T follicular helper cell (primary cell): ENCODE measurements at places on chromosomes 6 and 20.
A peak's percentile ranks its signal among the peaks of the same experiment; 100 is the strongest.

- no peak for DNase-seq
Observed at GRCh38 chr20:21436205-21436604, 38.9 kb upstream of the NKX2-4 start.

- DNase-seq, result no peak
Observed at GRCh38 chr6:119255492-119255891, 94.1 kb downstream of the MAN1A1 start.

DNA sequence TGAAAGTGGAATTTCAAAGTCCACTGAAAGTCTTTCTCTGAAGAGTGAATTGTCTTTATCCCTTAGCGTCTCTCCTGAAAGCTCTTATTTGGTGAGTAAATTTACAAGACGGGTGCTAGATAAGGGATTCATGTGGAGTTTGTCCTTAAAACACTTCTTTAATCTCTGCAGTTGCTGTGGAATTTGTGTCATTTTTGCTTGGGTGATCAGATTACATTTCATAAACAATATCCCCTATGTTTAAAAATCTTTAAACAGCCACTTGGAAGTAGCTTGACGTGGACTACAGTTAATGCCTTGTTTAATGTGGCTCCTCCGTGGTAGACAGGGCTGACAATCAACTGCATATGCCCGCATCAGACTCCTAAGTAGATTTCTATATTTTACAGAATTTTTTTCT lies 175.4 kb upstream of the ZNF217 start:
- DNase-seq, result no peak

- no peak for DNase-seq
Observed at GRCh38 chr6:53506872-53507271, 38.0 kb downstream of the GCLC start.

DNA sequence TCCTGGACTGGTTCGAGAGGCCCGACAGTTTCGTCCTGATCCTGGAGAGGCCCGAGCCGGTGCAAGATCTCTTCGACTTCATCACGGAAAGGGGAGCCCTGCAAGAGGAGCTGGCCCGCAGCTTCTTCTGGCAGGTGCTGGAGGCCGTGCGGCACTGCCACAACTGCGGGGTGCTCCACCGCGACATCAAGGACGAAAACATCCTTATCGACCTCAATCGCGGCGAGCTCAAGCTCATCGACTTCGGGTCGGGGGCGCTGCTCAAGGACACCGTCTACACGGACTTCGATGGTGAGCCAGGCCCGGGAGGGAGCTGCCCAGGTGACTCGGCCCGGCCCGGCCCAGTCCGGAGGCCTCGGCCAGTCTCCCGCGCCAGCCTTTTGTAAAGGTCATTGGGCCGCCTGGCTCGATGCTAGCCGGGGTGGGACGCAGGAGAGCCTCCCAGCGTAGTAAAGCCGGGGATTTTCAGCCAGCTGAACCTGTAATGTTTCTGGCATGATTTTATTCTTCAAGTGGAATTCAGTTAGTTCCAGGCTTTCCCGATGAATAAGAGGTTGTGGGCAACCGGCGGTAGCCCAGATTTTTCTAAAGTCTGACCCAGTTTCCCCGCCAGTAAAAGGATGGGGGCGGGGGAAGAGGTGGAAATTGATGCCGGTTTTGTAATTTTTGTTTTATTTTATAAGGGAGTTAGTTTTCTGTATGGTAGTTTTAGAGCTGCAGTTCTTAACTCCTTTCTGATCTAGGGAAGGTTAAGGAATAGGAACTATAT lies 1.4 kb downstream of the PIM1 start:
- DNase-seq, result no peak

DNA sequence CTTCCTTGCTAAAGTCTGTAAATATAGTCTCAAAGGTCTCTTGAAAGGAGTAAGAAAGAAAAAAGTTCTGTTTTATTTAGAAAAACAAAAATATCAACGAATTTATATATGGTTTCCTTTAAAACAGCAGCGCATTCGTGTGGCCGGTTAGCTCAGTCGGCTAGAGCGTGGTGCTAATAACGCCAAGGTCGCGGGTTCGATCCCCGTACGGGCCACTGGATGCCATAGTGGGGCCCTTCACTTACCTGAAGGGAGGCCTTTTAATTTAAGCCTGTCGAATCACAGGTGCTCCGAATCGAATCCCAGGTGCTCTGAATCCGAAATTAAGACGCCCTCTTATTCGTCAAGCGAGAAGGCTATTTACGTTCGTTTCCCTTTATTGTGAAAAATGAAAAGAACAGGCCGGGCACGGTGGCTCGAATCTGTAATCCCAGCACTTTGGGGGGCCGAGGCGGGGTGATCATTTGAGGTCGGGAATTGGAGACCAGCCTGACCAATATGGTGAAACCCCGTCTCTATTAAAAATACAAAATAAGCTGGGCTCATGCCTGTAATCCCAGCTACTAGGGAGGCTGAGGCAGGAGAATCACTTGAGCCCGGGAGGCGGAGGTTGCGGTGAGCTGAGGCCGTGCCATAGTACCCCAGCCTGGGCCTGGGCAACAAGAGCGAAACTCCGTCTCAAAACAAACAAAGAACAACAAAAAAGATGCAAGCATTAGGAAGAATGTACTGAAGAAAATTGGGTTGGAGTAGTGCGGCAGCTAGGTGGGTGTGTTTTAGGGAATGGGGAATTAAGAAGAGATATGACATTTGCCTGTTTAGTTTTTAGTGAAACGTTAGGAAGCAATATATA lies 195.8 kb upstream of the ZNF184 start:
- no peak for DNase-seq

GRCh38 chr6:6711832-6712448 lies 123.4 kb downstream of the LY86 start:
- DNase-seq, result no peak

- DNase-seq, result no peak
Observed at GRCh38 chr20:35644806-35645205, 19.9 kb downstream of the CPNE1 start.

DNA sequence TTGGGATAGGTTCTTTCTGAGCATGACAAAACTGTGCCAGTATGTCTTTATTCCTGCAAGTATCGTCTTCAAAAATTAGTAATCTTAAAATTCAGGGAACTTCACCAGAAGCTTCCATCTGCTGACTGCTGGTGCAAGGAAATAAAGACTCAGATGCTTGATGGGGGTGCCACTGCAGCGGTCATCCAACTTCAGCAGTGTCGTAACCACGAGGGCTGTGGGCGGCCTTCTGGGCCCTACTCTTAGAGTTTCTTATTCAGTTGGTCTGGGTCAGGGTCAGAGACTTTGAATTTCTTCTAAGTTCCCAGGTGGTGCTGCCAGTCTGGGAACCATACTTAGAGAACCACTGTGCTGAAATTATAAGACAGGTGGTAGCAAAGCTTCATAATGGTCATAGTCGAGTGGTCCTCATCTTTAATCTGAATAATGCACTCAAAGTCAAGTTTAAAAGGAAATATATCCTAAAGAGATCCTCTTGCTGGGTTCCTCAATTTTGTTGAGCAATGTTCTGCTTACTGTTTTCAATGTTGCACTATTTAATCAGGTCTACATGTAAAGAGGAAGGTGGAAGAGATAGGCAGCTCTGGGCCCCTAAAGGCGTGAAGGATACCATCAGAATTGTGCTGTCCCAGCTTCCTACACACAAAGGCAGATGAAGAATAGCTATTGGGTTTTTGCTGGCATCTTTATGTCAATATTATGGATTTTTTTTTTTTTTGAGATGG lies 165.4 kb upstream of the GMDS start:
- DNase-seq, result no peak

- DNase-seq, result no peak
Observed at GRCh38 chr6:53896196-53896595, 101.4 kb downstream of the LRRC1 start.

GRCh38 chr6:162722226-162722625 lies 5.3 kb downstream of the PRKN start:
- no peak for DNase-seq

DNA sequence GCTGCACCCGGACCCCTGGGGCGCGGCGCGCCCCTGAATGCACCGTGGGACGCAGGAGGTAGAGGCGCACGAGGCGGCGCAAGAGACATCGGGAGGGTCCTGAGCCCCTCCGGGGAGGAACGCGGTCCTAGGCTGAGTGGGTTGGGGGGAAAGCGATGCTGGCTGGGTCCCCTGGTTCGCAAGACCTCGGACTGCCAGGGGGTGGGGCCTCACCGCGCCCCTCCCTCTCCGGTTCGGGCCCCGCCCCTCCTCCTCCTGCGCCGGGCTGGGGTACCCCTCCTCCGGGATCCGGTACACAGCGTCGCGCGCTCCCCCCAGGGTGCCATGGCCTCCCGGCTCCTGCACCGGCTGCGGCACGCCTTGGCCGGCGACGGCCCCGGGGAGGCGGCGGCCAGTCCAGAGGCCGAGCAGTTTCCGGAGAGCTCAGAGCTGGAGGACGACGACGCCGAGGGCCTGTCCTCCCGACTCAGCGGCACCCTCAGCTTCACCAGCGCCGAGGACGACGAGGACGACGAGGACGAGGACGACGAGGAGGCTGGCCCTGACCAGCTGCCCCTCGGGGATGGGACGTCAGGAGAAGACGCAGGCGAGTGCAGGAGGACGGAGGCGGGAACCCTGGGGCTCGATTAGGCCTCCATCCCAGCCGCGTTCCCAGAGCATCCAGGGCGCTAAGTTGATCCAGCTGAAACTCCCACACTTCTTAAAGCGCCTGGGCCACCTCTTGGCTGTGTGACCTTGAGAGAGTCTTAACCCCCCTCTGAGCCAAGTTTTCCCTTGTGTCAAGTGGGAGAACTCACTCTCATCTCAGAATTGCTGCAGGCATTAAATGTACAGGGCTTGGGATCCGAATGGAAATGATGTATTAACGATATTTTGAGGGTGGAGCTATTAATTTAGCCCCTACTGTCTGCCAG lies 541 bp downstream of the SNX21 start:
- DNase-seq, result peak; percentile 12

DNA sequence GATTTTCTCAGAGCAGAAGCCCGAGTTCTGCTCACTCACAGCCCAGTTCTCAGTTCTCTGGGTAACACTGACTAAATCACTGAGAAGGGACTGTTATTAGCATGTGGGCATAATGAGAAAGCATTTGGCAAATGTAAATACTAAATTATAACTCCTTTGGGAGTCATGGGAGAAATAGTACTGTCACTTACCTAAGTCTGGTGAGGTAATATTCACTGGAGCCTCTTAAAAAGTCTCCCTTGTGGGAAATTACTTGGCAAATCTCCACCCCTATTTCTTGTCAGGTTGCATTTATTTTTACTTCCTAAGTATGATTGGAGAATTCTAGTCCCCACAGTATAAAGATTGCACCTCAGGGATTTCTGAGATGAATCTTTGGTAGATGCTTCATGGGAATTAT lies 254.3 kb downstream of the SLC35F1 start:
- no peak for DNase-seq

- no peak for DNase-seq
Observed at GRCh38 chr20:57043091-57043490, 223.3 kb downstream of the BMP7 start.

- no peak for DNase-seq
Observed at GRCh38 chr6:156978948-156979347, 201.8 kb downstream of the ARID1B start.

- no peak for DNase-seq
Observed at GRCh38 chr20:38523697-38524096, 51.1 kb downstream of the RALGAPB start.

- no peak for DNase-seq
Observed at GRCh38 chr6:135267085-135267484, 86.0 kb downstream of the MYB start.

DNA sequence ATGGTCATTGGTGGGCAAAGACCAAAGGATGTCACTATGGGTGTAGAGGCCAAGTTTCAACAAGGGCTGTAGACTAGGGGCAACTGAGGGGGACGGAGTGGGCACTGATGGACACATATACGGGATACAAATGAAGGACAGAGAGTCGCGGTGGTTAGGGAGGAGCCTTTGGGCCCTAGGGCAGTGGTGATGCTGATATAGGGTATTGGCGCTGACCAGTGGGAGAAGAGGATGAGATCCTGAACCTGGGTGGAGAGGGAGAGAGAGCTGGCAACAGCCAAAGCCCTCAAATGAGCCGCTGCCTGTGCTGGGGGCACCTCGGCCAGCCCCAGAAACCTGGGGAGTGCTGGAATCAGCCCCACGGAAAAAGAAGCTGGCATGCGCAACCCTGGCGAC lies 1.6 kb downstream of the CDH22 start:
- no peak for DNase-seq

DNA sequence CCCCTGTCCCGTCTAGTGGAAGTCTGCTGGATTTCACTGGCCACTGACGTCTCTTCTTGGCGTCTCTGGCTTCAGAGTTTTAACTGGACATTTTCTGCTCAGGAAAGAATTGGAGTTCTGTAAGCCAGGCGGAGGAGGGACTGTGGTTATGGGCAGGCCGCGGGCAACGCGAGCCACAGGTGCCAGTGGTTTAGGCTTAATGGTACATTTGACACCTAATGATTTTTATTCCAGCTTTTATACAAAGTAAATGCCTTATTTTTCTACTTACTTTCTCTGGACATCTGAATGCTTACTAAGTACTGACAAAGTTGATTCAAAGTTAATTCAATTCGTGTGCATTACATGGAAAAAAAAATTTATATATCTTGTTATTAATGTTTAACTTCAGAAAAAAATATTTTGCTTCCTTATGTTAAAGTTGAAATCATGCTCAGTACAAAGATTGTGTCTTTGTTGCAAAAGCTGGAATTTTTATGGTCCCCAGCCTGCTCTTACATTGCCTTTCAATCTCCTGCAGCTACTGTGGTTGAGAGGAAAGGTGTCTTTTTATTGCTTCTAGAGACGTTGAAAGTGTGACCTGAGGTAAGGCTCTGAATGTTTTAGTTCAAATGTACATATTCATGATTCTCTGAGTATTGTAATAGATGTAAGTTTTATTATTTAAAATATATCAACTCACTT lies 231.0 kb downstream of the SMOC2 start:
- DNase-seq, result no peak
